ENCODE measurements at places on chromosomes 11 and 22.

- no peak for DNase-seq
Observed at GRCh38 chr11:6440906-6441358, at the start of gene HPX. Gene HPX, minus strand, starts transcription at chr11:6440987. Its CDS starts 24 bp downstream, at chr11:6440963.

- DNase-seq: no peak
Observed at GRCh38 chr22:42926104-42926503, 69.0 kb upstream of the ARFGAP3 start.

- no peak for DNase-seq
Observed at GRCh38 chr22:21780259-21780658, 44.7 kb upstream of the YPEL1 start.

DNA sequence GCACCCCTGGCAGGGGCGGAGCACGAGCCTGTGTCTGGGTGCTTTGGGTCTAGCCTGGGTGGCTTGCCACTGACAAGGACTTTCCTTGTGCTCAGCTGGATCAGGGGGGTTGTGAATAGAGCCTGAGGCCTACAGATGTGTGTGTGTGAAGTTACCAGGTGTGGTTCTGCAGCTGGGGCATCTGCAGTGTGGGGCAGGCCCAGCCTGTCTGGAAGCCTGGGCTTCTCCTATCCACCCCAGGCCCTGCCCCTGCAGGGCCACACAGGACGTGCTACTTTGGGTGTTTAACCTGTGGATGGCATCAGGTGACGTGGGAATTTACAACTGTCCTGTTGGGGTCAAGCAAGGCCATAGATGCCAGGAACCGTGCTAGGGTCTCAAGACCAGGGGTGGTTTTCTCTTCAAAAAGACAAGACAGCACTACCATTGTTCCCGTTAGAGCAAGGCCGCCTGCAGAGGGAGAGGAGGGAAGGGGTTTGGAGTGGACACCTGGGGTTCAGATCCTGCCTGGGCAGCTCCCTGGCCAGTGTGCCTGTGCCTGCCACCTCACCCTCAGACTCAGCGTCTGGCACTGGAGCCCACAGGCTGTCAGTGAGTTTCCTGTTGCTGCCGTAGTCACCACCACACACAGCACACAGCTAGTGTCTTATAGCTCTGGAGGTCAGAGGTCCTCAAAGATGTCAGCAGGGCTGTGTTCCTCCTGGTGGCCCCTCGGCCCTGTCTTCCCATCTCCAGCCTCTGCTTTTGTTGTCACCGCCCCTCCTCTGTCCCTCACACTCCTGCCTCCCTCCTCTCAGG is 31.6 kb downstream of the CTTN start:
- no peak for DNase-seq

Measured in fibroblast of skin of abdomen (primary cell).